Vagina (tissue), 2 donors: ENCODE measurements at places on chromosomes 16 and 17.

DNA sequence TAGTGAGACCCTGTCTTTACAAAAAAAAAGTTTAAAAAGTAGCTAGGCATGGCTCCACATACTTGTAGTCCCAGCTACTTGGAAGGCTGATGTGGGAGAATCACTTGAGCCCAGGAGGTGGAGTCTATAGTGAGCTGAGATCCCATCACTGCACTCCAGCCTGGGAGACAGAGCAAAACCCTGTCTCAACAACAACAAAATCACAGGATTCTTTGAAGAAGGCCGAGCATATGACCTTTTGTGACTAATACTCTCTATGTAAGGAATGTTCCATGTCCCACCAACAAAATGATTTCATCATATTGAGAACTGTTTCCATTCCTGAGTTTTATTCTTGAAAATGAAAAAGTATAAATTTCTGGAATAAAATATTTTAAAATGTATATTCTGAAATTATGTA, 58.9 kb upstream of the EFCAB3 start:
- DNase-seq: no peak

DNA sequence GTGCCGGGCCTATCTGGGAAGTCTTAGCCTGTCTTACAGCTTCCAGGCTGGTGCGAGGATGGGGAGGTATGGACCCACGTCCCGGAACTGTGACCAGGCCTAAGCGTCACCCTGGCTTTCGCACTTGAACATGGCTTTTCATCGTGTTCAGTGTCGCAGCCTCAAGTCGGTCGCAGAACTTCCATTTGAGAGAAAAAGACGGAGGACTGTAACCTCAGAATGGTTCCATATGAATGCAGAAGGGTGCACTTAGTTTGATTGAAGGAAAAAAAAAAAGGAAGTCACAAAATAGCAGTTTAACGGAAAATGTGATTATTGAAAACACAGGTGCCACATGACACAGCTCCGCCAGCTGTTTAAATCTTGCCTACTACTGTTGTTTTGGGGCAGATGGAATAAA, 30.2 kb upstream of the JPT2 start:
- no peak for DNase-seq

GRCh38 chr17:18246880-18247612, 11.5 kb downstream of the FLII start:
- DNase-seq: no peak

DNA sequence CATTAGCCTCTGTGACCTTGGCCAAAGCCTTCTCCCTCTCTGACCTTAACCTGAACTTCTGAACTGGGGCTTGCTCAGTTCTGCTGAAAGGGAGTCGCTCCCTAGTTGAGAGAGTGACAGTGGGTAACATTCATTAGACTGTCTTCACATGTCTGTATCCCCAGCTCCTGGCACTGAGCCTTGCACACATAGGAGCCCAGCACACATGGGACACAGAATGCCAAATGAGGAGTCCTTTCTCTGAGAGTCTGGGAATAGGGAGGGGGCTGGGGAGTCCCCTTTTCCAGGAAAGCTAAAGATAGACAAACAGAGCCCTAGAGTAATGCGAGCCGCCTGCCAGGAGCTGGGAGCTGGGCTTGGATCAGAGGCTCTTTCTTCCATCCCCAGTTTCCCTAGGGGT, 2.5 kb downstream of the TAC4 start:
- DNase-seq: no peak

- DNase-seq: no peak
These were observed 13.1 kb downstream of the KIAA0513 start for GRCh38 chr16:85040685-85041084.

DNA sequence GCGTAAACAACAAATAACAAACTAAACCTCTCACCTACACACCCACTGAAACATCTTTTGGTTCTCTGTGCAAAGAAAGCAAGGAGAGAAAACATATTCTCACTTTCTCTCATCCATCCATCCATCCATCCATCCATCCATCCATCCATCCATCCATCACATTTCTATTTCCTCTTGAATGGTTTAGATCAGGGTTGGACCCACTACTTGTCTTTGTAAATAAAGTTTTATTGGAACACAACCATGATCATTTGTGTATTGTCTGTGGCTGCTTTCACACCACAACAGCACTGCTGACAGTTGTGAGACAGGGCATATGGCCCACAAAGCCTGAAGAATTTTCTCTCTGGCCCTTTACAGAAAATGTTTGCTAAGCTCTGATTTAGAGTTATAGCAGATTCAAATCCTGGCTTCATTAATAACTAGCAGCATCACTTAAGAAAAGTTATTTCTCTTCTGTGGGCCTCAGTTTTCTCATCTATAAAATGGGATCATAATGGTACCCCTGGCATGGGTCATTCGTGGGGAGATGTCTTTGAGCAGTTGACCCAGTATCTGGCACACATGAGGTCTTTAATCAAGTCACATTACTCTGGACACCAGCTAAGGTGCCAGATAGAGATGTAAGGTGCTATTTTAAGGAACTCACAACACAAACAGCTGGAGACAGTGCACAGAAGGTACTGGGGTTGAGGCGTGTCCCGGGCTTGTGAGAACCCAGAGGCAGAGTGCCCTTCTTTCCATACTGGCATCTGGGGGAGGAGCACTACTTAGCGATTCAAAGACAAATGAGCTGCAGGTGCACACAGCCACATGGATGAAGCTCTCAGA, 146.3 kb downstream of the CMIP start:
- DNase-seq: no peak

- DNase-seq: no peak
These were observed 369 bp upstream of the BTBD17 start for GRCh38 chr17:74362069-74362405.

GRCh38 chr17:19363460-19364035, 1.0 kb upstream of the B9D1 start:
- no peak for DNase-seq

DNA sequence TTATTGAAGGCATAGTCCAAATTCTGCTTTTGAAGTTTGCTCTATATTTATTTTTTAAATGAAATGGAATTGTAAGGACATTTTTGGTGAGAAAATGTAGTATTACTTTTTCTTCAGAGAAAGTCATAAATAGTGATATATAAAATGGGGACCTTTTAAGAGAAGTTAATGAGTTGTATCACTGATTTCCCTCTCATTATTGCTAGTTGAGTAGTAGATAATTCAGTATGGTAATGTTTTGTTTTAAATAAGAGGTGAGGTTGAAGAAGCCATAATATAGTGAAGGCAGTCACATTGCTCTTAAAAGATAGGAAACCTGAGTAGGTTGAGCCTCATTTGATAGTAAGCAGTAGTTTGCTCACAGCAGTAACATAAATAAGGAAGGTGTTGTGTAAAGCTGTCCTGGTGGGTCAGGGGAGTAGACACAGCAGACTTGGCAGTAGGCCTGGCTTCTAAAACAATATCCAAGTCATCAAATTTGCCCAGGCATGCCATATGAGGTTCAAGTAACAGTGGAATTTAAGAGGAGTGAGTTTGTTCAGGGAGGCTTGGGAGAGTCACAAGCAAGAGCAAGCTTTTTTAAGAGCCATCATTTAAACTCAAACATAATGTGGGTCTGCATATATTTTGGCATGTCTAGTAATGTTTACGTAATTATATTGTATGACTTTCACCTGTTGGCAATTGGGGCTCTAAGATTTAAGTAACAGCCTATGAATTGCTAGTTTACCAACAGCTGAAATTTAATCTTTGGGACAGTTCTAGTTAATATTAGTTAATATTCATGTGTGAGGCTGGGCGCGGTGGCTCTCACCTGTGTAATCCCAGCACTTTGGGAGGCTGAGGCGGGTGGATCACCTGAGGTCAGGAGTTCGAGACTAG, 6.5 kb downstream of the NFATC3 start:
- DNase-seq: no peak

GRCh38 chr17:56290802-56291118, 137.5 kb downstream of the ANKFN1 start:
- no peak for DNase-seq

DNA sequence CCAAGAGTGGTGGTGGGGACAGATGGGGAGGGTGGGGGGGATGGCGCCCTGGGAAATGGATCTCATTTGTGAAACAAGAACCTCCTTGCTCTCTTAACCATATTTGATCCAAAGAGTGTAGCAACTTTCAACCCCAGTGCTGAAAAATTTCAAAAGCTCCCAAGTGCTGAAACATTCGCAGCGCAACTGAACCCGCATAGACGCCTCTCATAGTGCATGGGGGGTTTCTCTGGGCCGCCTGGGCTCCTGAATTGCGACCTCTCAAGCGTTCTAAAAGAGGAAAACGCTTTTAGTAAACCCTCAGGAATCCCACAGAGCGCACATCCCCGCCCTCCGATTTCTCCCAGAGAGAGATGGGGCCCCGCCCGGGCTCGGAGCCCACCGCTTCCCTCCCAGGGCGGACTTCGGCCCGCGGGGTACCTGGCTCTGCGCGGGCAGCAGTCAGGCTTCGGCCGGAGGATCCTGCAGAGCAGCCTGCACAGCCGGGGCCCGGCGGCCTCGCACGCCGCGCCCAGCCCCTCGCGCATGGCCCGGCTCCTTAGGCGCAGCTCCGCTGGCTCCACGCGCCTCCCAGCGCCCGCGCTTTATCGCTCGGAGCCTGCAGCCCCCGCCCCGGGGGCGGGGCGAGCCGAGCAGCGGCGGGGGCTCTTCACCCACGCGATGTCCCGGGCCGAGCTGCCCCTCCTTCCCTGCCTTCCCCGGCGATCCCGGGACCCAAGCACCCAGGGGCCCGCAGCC, 7.0 kb downstream of the NOS2 start:
- no peak for DNase-seq
